Progenitor cell of endocrine pancreas (in vitro differentiated cells): ENCODE measurements at places on chromosomes 7 and 10. TPM values are rescaled to one million over a fixed set of nuclear protein-coding genes. Genes with fewer than 3 reads are reported as not detected.

- peaks cover 9% of the 10 kb centered on the region for H3K27me3 ChIP-seq
- H3K36me3 ChIP-seq: no peaks in the 10 kb centered on the region
- no peak for DNase-seq
- H3K4me3 ChIP-seq: no peak overlapping the region
- H3K27ac ChIP-seq: no peak overlapping the region
Measured at GRCh38 chr10:10865303-10865702, 152.4 kb upstream of the CELF2 start.

DNA sequence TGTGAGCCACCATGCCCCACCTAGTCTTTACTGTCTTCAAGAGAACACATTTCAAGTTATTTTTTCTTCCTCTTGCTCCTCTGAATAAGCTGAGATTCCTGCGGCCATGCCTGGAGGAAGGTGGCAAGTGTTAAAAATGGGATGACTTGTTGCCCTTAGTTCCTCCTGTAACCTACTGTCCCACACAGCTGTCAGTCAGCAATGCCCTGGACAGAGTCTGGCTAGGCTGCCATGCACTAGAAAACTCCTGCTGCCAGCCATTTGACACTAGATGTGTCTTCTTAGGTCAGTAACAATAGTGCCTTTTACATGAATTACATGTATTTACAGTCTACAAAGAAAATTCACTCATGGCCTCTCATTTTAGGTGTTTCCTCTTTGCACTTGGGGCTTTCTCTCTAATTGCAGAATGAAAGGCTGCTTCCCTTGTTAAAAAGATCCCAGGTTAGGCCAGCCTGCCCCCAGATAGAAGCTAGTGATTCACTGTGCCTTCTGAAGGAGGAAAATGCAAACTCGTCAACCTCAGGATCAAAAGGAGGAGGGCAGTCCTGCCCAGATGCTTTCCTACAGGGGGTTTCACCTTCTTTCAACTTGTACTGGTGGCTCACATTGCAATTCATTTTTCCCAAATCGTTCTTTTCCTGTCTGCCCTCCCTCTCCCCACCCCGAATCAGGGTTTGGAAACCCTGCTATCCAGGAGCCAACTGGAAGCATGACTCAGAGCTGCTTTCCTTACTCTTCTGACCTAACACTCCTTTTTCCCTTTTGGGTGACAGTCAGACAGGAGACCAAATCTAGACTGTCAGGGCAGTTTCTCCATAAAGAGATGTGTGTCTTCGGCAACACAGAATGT is 136.6 kb downstream of the SPAG6 start:
- peaks cover 4% of the 10 kb centered on the region for H3K4me1 ChIP-seq
- H3K27me3 ChIP-seq: peaks cover 53% of the 10 kb centered on the region
- DNase-seq: no peak
- no peak overlapping the region for H3K27ac ChIP-seq

The COL28A1 gene
- 17.3 and 18.3 TPM in 2 replicates for total RNA-seq

- no peak overlapping the region for H3K4me3 ChIP-seq
- H3K27me3 ChIP-seq: no peaks in the 10 kb centered on the region
- H3K36me3 ChIP-seq: peaks cover 1% of the 10 kb centered on the region
- peaks cover 62% of the 10 kb centered on the region for H3K4me1 ChIP-seq
- H3K27ac ChIP-seq: no peak overlapping the region
- no peak for DNase-seq
Measured at GRCh38 chr7:137946011-137946410, 55.9 kb downstream of the CREB3L2 start.

The HPSE2 gene
- 0.10 TPM in 1 of 2 replicates, not detected in the other for total RNA-seq

DNA sequence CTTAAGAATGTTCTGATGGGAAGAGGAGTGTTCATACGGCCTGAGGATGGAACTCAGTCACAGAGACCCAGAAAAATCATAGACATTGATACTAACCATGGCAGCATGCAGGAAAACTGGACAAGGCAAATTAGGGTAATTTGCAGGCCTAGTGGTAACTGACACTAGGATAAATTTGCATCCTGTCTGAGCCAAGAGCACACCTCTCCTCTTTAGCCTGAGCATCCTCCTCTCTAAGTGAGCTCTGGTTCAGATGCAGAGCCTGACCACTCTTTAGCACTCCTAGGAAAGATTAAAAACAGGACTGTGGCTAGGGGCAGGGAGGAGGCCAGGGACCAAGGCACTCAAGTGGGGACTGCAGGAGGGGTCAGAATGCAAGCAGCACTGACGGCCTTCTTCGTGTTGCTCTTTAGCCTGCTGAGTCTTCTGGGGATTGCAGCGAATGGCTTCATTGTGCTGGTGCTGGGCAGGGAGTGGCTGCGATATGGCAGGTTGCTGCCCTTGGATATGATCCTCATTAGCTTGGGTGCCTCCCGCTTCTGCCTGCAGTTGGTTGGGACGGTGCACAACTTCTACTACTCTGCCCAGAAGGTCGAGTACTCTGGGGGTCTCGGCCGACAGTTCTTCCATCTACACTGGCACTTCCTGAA is at the start of gene TAS2R41:
Gene TAS2R41 (plus strand): TSS at position 373 of the 650 bp plus-strand sequence. CDS start 0 bp downstream, at position 373.
- no peaks in the 10 kb centered on the region for H3K27me3 ChIP-seq
- no peaks in the 10 kb centered on the region for H3K36me3 ChIP-seq
- H3K27ac ChIP-seq: no peak within 1 kb of the TSS
- no peak within 1 kb of the TSS for H3K4me3 ChIP-seq
- DNase-seq: no peak

DNA sequence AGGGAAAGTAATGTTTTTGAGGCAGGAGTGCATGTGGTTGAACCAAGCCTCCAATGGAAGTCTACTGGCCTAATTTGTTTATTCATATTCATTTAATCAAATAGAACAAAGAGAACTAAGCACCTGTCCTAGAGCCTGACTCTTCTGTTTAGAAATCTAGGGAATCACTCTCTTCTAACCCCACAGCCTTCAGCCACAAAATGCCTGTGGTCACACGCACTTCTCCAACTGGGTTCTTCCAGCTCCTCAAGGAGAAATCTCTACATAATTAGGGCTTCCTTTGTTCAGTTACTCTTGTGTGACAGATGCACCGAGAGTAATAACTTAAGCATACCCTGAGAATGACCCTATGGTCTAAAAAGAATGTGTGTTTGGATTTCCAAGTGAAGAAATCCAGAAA is 133.7 kb upstream of the NAMPT start:
- H3K4me3 ChIP-seq: no peak overlapping the region
- H3K27ac ChIP-seq: no peak overlapping the region
- no peaks in the 10 kb centered on the region for H3K27me3 ChIP-seq
- peaks cover 1% of the 10 kb centered on the region for H3K4me1 ChIP-seq

GRCh38 chr10:100653957-100654781 is 91.2 kb upstream of the PAX2 start:
- no peak for DNase-seq
- H3K4me1 ChIP-seq: peaks cover 17% of the 10 kb centered on the region
- H3K27ac ChIP-seq: no peak overlapping the region
